ENCODE measurements at places on chromosomes 2 and 18. TPM values are rescaled to one million over a fixed set of nuclear protein-coding genes. Genes with fewer than 3 reads are reported as not detected.

Gene TRIM43
- not detected for total RNA-seq

Gene TDRD15
- not detected for total RNA-seq

Gene TIGD1
- 11.8 TPM for total RNA-seq

Gene GKN1
- total RNA-seq, result not detected

Gene B4GALT6
- total RNA-seq, result 17.5 TPM

Gene RNU2-63P
- total RNA-seq, result not detected

Gene LRRC30
- not detected for total RNA-seq

Gene KLHL41
- not detected for total RNA-seq

Gene TCF23
- total RNA-seq, result not detected

Gene STPG4
- total RNA-seq, result 4.4 TPM

Gene RUFY4
- total RNA-seq, result not detected

Gene SERPINB3
- total RNA-seq, result not detected

Gene FAM110C
- total RNA-seq, result not detected

Gene CROCC2
- total RNA-seq, result not detected

Gene UPP2
- total RNA-seq, result not detected

Gene C2orf66
- total RNA-seq, result 0.26 TPM

Gene FAM210A
- total RNA-seq, result 37.9 TPM

Gene KLHL30
- total RNA-seq, result 6.3 TPM

Gene COL5A2
- total RNA-seq, result 1,017 TPM

Gene CD8B2
- total RNA-seq, result not detected

GRCh38 chr2:240994171-240994896 lies 4.1 kb upstream of the SNED1 start:
- DNase-seq, result no peak

- DNase-seq, result peak; percentile 6
Measured at GRCh38 chr2:221851531-221852045, 279.5 kb upstream of the EPHA4 start.

DNA sequence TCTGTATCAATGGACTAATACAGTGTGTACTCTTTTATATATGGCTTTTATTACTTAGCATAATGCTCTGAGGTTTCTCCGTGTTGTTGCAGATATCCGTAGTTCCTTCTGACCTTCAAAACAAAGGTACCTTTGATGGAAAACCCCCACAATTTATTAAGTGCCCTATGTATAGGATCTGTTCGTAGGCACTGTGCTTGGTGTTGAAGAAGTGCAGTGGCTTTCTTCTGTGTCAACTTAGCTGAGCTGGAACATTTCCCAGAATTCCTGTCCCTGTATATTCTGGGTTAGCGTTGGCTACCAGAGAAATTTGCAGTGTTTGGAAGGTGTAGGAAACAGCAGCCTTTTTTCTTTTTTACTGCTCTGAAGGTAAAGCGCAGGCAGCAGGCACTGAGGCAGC lies 56.3 kb upstream of the MSH2 start:
- DNase-seq, result no peak

GRCh38 chr2:121346859-121347258 lies 61.9 kb upstream of the TFCP2L1 start:
- no peak for DNase-seq

GRCh38 chr2:164835302-164835701 lies 6.3 kb downstream of the COBLL1 start:
- DNase-seq, result no peak

GRCh38 chr2:168469281-168469988 lies 13.4 kb downstream of the CERS6 start:
- no peak for DNase-seq

- no peak for DNase-seq
Measured at GRCh38 chr2:202436626-202437025, 60.5 kb downstream of the BMPR2 start.

GRCh38 chr2:81658227-81658626 lies 1353.7 kb upstream of the LRRTM1 start:
- DNase-seq, result peak; percentile 100

GRCh38 chr18:38633333-38633732 lies 1067.7 kb upstream of the CELF4 start:
- no peak for DNase-seq

- peak; percentile 98 for DNase-seq
Measured at GRCh38 chr2:68889500-68889899, 18.3 kb upstream of the BMP10 start.

DNA sequence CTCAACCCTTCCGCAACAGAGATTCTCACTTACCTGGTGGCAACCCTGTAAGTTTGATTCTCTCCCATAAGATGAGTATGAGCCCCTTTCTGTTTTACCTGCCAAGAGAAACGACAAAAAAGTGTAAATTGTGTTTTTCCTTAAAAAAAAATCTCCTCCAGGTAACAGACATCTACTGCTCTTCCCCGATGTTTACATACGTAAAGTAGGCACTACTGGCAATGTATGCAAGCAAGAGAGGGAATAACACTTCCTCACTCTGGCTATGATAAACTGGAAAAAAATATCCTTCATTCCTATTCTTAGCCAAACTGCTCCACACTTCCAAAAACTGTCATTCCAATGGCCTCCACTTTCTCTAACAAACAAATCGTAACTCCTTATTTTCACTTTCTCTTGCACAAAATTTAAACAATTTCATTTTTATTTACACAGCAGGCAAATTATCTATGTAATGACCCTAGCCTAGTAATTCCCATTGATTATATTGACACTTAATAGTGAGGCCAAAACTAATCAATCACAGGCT lies 184.5 kb downstream of the TCF4 start:
- peak; percentile 4 for DNase-seq

GRCh38 chr2:191846515-191847476 lies at the start of gene CAVIN2:
CAVIN2 (minus strand) TSS chr2:191847088; CDS start chr2:191846925, 163 bp downstream.
- DNase-seq, result peak; percentile 87

- peak; percentile 18 for DNase-seq
Measured at GRCh38 chr2:86491088-86491487, 49.9 kb downstream of the KDM3A start.

GRCh38 chr2:46388881-46389280 lies 90.5 kb upstream of the TMEM247 start:
- no peak for DNase-seq

- DNase-seq, result no peak
Measured at GRCh38 chr18:39587586-39587985, 2022.0 kb upstream of the CELF4 start.

GRCh38 chr2:58515827-58516573 lies 274.9 kb upstream of the FANCL start:
- no peak for DNase-seq

GRCh38 chr2:201440182-201440581 lies 11.1 kb downstream of the TRAK2 start:
- no peak for DNase-seq

DNA sequence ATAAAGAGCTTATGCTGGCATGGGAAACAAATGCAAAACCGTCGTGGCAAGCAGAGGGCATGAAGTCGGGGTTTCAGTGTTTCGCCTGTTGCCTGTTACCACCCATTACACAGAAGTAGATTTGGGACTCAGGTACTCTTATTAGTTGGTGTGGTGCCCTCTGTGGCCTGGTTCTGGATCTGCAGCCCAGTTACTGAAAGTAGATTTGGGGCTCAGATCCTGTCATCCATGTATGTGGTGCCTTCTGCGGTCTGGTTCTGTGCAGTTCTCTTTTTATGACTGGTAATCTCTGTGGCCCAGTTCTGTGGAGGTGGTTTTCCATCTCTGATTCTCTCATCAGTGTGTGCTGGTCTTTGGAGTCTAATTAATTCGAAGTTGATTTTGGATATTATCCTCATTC lies 45.2 kb downstream of the ADNP2 start:
- no peak for DNase-seq
